ENCODE measurements at places on chromosomes 5 and 9.

DNA sequence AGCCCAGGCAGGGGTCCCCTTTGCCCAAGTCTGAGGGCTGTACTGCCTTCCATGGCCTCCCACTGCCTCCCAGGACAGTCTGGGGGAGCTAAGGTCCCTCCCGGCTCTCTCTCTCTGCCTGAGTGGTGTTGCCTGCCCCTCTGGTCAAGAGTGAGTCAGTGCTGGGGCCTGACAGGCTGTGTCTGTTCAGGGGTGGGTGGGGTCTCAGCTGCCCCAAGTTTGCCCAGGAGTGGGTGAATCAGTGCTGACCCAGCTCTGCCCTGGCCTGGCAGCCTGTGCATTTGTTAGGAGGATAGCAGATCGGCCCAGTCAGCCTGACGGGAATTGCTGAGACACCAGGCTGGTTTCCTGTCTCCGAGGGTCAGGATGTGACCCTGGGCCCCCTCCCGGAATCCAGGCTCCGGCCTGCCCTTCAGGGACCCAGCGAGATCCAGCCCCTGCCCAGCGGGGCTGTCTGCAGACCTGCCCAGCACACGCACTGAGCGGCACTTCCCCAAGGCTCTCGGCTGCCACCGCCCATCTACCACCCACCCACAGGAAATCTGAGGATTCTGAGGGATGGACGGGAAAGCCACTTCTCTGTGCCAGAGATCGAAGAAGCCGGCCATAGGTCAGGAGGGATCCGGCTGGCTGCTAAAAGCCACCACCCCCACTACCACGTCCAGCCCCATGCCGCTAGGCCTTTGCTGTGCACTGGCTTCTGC, 15.9 kb downstream of the ENG start:
- DNase-seq: no peak

- DNase-seq: no peak
Measured at GRCh38 chr9:98214811-98215210, 22.4 kb upstream of the CORO2A start.

DNA sequence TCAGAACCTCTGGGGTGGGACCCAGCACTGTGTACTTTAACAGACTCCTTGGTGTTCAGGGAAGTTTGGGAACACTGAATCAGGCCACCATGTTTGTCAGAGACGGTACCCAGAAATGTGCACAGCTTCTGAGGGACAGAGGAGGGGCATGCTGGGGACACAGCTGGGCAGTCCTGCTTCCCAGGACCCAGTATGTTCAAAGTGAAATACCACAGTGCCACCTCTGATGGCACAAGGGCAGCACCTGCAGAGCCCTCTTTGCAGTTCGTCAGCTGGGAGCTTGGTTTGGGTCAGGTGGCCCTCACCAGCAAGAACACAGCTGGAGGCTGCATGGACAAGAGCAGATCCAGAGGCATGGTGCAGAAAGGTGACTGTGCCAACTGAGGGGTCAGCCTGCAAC, 51.2 kb downstream of the NDST1 start:
- no peak for DNase-seq

DNA sequence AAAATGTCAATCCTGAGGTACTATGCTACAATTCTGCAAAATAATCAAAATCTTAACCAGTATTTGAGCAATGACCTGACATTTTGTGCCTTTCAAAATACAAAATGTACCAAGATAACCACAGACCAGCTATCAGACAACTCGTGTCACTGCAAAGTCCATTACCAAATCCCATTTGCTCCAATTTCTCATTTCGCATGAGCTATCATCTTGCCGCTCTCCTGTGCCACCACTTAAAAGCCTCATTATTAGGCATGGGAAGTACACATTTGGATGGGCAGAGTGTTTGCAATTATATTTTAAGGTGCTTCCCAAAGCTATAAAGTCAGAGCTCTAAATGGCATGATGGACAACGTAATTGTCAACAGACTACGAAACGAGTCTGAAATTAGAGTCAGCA, 205.2 kb downstream of the AGTPBP1 start:
- no peak for DNase-seq

Data from activated naive CD8-positive, alpha-beta T cell treated with anti-CD3 and anti-CD28 coated beads, Interleukin-2, amount 50 U/mL, for 16 hours (primary cell).